ENCODE measurements at places on chromosomes 5 and 9. TPM values are rescaled to one million over a fixed set of nuclear protein-coding genes. Genes with fewer than 3 reads are reported as not detected.
A peak's percentile ranks its signal among the peaks of the same experiment; 100 is the strongest.

DNA sequence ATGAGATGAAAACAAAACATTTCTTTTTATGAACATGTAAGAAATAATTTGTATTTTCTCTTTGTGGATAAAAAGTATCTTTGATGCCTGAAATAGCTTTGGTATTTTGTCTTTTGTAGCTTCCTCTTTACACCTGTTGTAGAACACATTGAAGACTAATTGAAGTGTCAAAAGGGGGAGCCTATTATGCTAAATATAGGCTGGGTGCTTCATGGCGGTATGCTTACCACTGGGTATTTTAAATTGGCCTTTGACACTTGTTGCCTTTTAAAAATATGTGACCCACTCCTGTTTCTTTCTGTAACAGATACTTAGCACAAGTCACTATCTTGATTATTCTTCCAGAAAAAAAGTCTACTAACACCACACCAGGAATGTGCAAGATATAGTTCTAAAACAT is 226.4 kb downstream of the KIAA0825 start:
- H3K27me3 ChIP-seq: no peaks in the 10 kb centered on the region
- no peaks in the 10 kb centered on the region for H3K36me3 ChIP-seq
- H3K27ac ChIP-seq: no peak overlapping the region
- H3K4me3 ChIP-seq: no peak overlapping the region
- DNase-seq: no peak
- H3K4me1 ChIP-seq: no peaks in the 10 kb centered on the region

SLC6A19 gene
- total RNA-seq: not detected

GRCh38 chr9:37528652-37529471 is 43.1 kb downstream of the POLR1E start:
- no peak overlapping the region for H3K4me3 ChIP-seq
- H3K36me3 ChIP-seq: peaks cover 62% of the 10 kb centered on the region
- H3K27me3 ChIP-seq: no peaks in the 10 kb centered on the region
- H3K4me1 ChIP-seq: no peaks in the 10 kb centered on the region
- H3K27ac ChIP-seq: no peak overlapping the region

DNA sequence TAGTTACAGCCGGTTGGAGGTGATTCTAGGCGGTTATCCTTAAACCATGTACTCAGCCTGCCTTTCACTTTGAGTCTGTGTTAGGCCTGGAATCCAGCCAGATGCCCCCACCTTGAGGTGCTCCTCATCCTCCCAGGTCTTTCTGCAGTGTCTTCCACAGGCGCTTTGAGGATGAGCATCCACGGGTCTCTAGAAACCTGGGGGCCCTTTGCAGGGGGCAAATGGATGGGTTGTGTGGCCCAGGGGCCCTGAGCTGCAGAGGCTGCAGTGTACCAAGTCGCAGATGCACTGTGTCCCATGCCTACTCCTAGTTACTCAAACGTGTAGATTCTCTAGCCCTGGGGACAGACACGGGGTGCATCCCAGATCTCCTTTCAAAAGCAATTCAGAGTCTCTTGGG is 242.1 kb upstream of the IRX1 start:
- H3K4me1 ChIP-seq: no peaks in the 10 kb centered on the region
- H3K27ac ChIP-seq: no peak overlapping the region
- H3K27me3 ChIP-seq: peaks cover 25% of the 10 kb centered on the region
- H3K36me3 ChIP-seq: no peaks in the 10 kb centered on the region
- H3K4me3 ChIP-seq: no peak overlapping the region

GRCh38 chr9:38274800-38275199 is 117.7 kb upstream of the ALDH1B1 start:
- H3K4me3 ChIP-seq: no peak overlapping the region
- no peak for DNase-seq
- H3K36me3 ChIP-seq: no peaks in the 10 kb centered on the region
- no peaks in the 10 kb centered on the region for H3K27me3 ChIP-seq

DNA sequence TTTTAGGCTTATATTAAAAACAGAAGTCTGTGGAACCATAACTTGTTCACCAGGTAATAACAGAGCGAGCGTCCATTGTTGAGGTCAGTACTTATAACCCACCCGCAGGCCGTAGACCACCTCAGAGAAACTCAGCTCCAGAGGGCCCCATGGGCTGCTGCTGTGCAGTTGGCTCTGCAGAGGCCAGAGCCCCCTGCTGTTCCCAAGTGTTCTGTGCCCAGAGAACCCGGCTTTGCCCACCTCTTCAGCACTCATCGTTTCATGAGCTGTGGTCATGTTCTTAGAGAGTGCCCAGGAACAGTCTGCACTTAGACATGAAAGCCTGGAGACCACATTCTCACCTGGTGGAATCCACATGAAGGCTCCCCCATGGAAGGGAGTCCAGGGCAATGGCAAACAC is 50.4 kb upstream of the SLC2A8 start:
- H3K27me3 ChIP-seq: no peaks in the 10 kb centered on the region
- peaks cover 17% of the 10 kb centered on the region for H3K36me3 ChIP-seq
- DNase-seq: no peak
- H3K27ac ChIP-seq: no peak overlapping the region
- H3K4me3 ChIP-seq: no peak overlapping the region
- peaks cover under 1% of the 10 kb centered on the region for H3K4me1 ChIP-seq

- no peaks in the 10 kb centered on the region for H3K27me3 ChIP-seq
- no peak overlapping the region for H3K27ac ChIP-seq
- H3K36me3 ChIP-seq: no peaks in the 10 kb centered on the region
- H3K4me1 ChIP-seq: peaks cover 3% of the 10 kb centered on the region
- no peak overlapping the region for H3K4me3 ChIP-seq
Observed at GRCh38 chr5:178199581-178200434, 4.5 kb upstream of the HNRNPAB start.

MEGF10 gene
- 0.65 TPM for total RNA-seq

- no peak overlapping the region for H3K4me3 ChIP-seq
- no peaks in the 10 kb centered on the region for H3K36me3 ChIP-seq
- no peaks in the 10 kb centered on the region for H3K27me3 ChIP-seq
- no peak for DNase-seq
- H3K4me1 ChIP-seq: no peaks in the 10 kb centered on the region
- H3K27ac ChIP-seq: no peak overlapping the region
Observed at GRCh38 chr5:125109816-125110215, 363.4 kb upstream of the ZNF608 start.

DNA sequence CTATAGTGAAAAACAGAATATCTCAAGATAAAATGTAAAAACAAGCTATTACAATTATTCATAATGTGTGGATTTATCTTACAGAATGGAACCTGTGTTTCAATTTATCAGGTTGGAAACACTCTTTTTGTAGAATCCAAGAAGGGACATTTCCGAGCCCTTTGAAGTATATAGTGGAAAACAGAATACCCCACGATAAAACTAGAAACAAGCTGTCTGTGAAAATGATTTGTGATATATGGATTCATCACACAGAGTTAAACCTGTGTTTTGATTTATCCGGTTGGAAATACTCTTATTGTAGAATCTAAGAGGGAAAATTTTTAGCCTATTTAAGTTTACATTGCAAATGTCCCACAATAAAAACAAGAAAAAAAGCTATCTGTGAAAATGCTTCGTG is 388.2 kb downstream of the PRDM9 start:
- no peak for DNase-seq
- H3K27me3 ChIP-seq: no peaks in the 10 kb centered on the region

- H3K27me3 ChIP-seq: no peaks in the 10 kb centered on the region
- no peak for DNase-seq
- H3K27ac ChIP-seq: peak overlapping the region; percentile 18
- peaks cover 20% of the 10 kb centered on the region for H3K4me1 ChIP-seq
- peak overlapping the region; percentile 32 for H3K4me3 ChIP-seq
Observed at GRCh38 chr5:73311291-73312110, 137.1 kb downstream of the FOXD1 start.

TRAPPC13 gene
- 15.4 TPM for total RNA-seq

SLC34A1 gene
- total RNA-seq: not detected

- no peak overlapping the region for H3K4me3 ChIP-seq
- peaks cover 34% of the 10 kb centered on the region for H3K4me1 ChIP-seq
- DNase-seq: no peak
Observed at GRCh38 chr9:4301296-4301695, 1.4 kb upstream of the GLIS3 start.

DNA sequence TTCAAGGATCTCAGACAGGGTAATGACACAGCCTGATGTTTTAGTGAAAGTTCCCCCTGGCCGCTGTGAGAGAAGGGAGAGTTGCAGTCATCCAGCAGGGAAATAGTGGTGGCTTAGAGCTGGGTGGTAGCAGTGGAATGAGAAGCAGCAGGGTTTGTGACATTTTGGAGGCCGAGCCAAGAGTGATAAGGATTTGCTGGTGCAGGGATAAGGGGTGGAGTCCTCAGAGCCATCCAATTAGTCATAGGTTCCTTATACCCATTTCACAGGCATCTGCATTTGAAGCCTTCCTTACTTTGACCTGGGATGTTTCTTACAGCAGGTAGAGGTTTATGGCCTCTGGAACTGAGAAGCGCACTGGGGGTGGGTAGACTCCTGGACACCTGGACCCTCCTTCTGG is 12.8 kb downstream of the JADE2 start:
- H3K27me3 ChIP-seq: no peaks in the 10 kb centered on the region
- no peak for DNase-seq
- peaks cover 43% of the 10 kb centered on the region for H3K4me1 ChIP-seq
- H3K36me3 ChIP-seq: peaks cover 80% of the 10 kb centered on the region
- H3K27ac ChIP-seq: no peak overlapping the region

PCDHB3 gene
- 0.83 TPM for total RNA-seq

DNA sequence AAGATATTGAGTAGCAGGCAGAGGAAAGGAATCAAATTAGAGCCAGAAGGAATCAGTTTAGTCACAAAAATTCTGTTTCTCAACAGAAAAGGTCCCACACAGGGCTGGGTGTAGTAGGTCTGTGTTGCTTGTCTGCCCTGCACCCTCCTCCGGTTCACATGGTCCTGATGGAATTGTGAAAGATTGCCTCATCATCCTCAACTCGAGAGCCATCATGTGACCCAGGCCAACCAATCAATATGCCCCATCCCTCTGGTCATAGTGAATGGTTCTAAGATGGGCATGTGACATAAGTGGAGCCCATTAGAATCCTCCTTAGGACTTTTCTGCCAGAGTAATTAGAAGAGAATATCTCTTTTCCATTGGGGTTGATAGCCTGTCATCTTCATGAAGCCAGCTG is 56.7 kb upstream of the RAD23B start:
- H3K4me1 ChIP-seq: peaks cover 10% of the 10 kb centered on the region
- no peaks in the 10 kb centered on the region for H3K36me3 ChIP-seq
- no peaks in the 10 kb centered on the region for H3K27me3 ChIP-seq
- H3K4me3 ChIP-seq: no peak overlapping the region

GRCh38 chr9:119020730-119021333 is 348.4 kb downstream of the BRINP1 start:
- DNase-seq: no peak
- H3K27me3 ChIP-seq: no peaks in the 10 kb centered on the region
- no peaks in the 10 kb centered on the region for H3K36me3 ChIP-seq
- H3K4me1 ChIP-seq: peaks cover 7% of the 10 kb centered on the region

DNA sequence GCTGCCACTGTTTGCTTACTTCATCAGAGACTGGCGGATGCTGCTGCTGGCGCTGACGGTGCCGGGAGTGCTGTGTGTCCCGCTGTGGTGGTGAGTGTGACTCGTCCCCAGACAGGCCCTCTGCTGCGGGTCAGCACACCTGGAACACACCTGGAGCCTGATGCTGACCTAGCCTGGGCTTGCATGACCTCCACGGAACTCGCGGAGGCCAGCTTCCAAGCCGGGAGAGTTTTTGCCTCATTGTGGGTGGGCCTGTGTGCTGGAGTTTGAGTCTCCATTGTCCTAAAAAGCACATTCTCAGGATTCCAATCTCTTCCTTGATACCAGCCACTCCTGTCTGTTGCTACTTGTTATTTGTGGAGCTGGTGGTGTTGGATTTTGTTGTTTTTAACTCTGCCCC is 28.1 kb downstream of the SLC22A4 start:
- no peak for DNase-seq
- H3K27ac ChIP-seq: no peak overlapping the region
- no peaks in the 10 kb centered on the region for H3K27me3 ChIP-seq
- H3K36me3 ChIP-seq: peaks cover 11% of the 10 kb centered on the region

CRHBP gene
- 1.8 TPM for total RNA-seq

PCDHAC2 gene
- 19.0 TPM for total RNA-seq

ZSWIM6 gene
- 16.4 TPM for total RNA-seq

SERF1B gene
- 41.6 TPM for total RNA-seq

GRCh38 chr5:18285257-18285656 is 651.0 kb downstream of the TAF11L14 start:
- H3K27ac ChIP-seq: no peak overlapping the region
- H3K4me1 ChIP-seq: no peaks in the 10 kb centered on the region
- DNase-seq: no peak
- H3K36me3 ChIP-seq: no peaks in the 10 kb centered on the region

DNA sequence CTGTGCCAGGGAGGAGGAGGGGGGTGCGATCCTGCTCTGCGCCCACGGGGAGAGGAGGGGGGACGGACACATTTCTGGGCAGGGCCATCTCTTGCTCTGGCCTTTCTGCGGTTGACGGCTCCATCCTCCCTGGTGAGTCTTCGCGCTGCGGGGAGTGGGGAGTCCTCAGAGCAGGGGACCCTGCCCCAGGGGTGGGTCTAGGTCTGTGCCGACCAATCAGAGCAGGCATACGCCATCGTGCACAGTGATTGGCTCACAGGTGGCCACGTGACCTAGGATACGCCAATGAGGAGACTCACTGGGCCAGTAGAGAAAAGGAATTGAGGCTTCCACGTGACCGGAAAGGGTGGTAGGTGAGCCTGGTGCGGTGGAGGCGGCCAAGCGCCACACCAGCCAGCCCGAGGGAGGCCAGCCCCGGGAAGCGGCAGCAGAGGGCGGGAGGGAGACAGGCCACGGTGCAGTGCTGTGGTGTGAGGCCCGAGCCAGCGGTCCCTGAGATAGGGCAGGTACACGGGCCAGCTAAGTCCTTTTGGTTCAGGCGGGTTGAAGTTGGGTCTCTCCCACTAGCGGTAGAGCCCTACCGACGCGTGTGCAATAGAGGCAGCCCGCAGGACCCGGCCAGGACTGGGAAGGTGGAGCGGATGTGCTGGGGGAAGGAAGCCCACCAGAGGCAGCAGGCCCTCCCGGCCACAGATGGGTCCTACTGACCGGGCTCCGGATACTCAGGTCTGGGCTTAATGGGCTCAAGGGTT is 65.2 kb upstream of the RNF130 start:
- DNase-seq: no peak
- no peaks in the 10 kb centered on the region for H3K27me3 ChIP-seq
- H3K4me1 ChIP-seq: no peaks in the 10 kb centered on the region
- H3K4me3 ChIP-seq: no peak overlapping the region
- H3K27ac ChIP-seq: no peak overlapping the region

DNA sequence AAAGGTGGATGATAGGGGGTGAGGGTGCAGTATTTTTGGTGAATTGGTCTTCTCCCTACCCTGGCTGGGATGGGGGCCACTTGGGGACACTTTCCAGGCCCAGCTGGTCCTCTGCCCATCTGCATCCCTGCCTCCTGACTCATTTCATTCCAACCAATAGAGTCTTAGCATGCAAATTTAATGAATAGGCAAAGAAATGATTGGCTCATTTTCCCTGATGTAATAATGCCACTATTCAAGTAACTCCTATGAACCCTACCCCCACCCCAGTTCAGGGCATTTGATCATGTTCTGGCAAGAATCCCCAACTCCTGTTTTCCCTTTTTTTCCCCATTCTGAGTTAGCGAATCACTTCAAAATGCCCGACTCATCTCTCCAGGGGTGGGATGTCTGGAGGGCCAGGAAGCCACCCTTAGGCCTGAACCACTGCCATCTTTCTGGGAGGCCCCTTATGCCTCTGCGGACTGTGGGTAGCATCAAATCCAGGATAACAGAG is 56.7 kb downstream of the PCDH1 start:
- peaks cover 16% of the 10 kb centered on the region for H3K36me3 ChIP-seq
- peak overlapping the region; percentile 79 for H3K27ac ChIP-seq
- DNase-seq: no peak
- H3K27me3 ChIP-seq: no peaks in the 10 kb centered on the region
- peaks cover 39% of the 10 kb centered on the region for H3K4me1 ChIP-seq

All from esophagus muscularis mucosa (tissue), 4 donors.